Left lung (tissue), 14 donors: ENCODE measurements at places on chromosomes 7 and 10. TPM values are rescaled to one million over a fixed set of nuclear protein-coding genes. Genes with fewer than 3 reads are reported as not detected.
A peak's percentile ranks its signal among the peaks of the same experiment; 100 is the strongest.

The ACTR3C gene
- 24.0 TPM for total RNA-seq

The OR2A25 gene
- total RNA-seq = not detected

The OSBPL3 gene
- total RNA-seq = 21.4 TPM

The GBX1 gene
- total RNA-seq = not detected

The MSMB gene
- total RNA-seq = 17.1 TPM

The ST8SIA6 gene
- total RNA-seq = 7.5 TPM

The CCDC7 gene
- 20.5 TPM for total RNA-seq

The DUS4L gene
- 5.5 TPM for total RNA-seq

The FAM13C gene
- total RNA-seq = 10.3 TPM

The GCK gene
- 0.50 TPM for total RNA-seq

The CALML3 gene
- not detected for total RNA-seq

The SKIDA1 gene
- 1.9 TPM for total RNA-seq

The GPR15LG gene
- not detected for total RNA-seq

The CALCR gene
- not detected for total RNA-seq

GRCh38 chr10:133460208-133460769, 6.5 kb downstream of the SCART1 start:
- peaks cover 8% of the 10 kb centered on the region for H3K27me3 ChIP-seq
- DNase-seq = no peak
- H3K36me3 ChIP-seq = no peaks in the 10 kb centered on the region
- no peak overlapping the region for H3K27ac ChIP-seq
- no peak overlapping the region for H3K4me3 ChIP-seq

GRCh38 chr7:30757342-30757692, 5.4 kb downstream of the INMT start:
- no peaks in the 10 kb centered on the region for H3K36me3 ChIP-seq
- H3K27me3 ChIP-seq = no peaks in the 10 kb centered on the region
- H3K27ac ChIP-seq = no peak overlapping the region
- H3K4me3 ChIP-seq = no peak overlapping the region
- no peak for DNase-seq

GRCh38 chr7:5594616-5595544, 171.2 kb upstream of the TNRC18 start:
- H3K36me3 ChIP-seq = no peaks in the 10 kb centered on the region
- peaks cover 61% of the 10 kb centered on the region for H3K27me3 ChIP-seq
- H3K27ac ChIP-seq = peak overlapping the region; percentile 73
- peak; percentile 44 for DNase-seq
- H3K4me1 ChIP-seq = peaks cover 75% of the 10 kb centered on the region

- no peak for DNase-seq
- H3K27ac ChIP-seq = no peak overlapping the region
- H3K27me3 ChIP-seq = no peaks in the 10 kb centered on the region
- H3K36me3 ChIP-seq = no peaks in the 10 kb centered on the region
- no peaks in the 10 kb centered on the region for H3K4me1 ChIP-seq
Observed at GRCh38 chr10:60573336-60573735, 183.7 kb upstream of the ANK3 start.

- no peak overlapping the region for H3K27ac ChIP-seq
- peaks cover 13% of the 10 kb centered on the region for H3K4me1 ChIP-seq
- H3K36me3 ChIP-seq = no peaks in the 10 kb centered on the region
- no peaks in the 10 kb centered on the region for H3K27me3 ChIP-seq
- DNase-seq = no peak
- no peak overlapping the region for H3K4me3 ChIP-seq
Observed at GRCh38 chr7:81851413-81851812, 81.6 kb upstream of the HGF start.

GRCh38 chr10:24456322-24456721, 247.4 kb downstream of the KIAA1217 start:
- no peaks in the 10 kb centered on the region for H3K4me1 ChIP-seq
- H3K36me3 ChIP-seq = no peaks in the 10 kb centered on the region
- no peak overlapping the region for H3K27ac ChIP-seq
- H3K4me3 ChIP-seq = no peak overlapping the region

DNA sequence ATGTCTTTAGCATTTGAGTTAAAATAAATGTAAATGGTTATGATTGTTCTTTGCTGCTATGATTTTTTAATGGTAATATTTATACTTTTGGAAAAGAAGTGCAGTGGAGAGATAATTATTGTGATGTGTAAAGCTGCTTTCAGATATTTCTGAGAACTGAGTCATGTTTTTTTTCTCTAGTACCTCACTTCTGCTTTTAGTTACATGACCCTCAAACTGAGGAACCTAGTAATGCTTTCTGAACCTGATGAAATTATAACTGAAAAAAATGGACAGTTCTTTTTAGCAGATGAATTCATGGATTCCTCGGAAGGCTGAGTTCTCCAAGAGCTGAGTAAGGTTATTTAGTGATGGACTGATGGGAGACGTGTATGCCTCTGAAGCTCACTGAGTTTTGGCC, 167.8 kb downstream of the CDCA7L start:
- DNase-seq = no peak
- H3K4me1 ChIP-seq = no peaks in the 10 kb centered on the region
- no peak overlapping the region for H3K27ac ChIP-seq
- H3K36me3 ChIP-seq = no peaks in the 10 kb centered on the region
- H3K4me3 ChIP-seq = no peak overlapping the region

- no peak for DNase-seq
- peaks cover 3% of the 10 kb centered on the region for H3K27me3 ChIP-seq
- no peak overlapping the region for H3K27ac ChIP-seq
- no peak overlapping the region for H3K4me3 ChIP-seq
- no peaks in the 10 kb centered on the region for H3K36me3 ChIP-seq
Observed at GRCh38 chr7:38502289-38502688, 128.9 kb downstream of the AMPH start.

- no peaks in the 10 kb centered on the region for H3K36me3 ChIP-seq
- no peaks in the 10 kb centered on the region for H3K27me3 ChIP-seq
- peaks cover 21% of the 10 kb centered on the region for H3K4me1 ChIP-seq
- H3K27ac ChIP-seq = no peak overlapping the region
- no peak for DNase-seq
Observed at GRCh38 chr10:6130848-6131470, 42.1 kb downstream of the RBM17 start.

- H3K27ac ChIP-seq = peak overlapping the region; percentile 19
- H3K27me3 ChIP-seq = no peaks in the 10 kb centered on the region
- H3K4me3 ChIP-seq = no peak overlapping the region
- no peaks in the 10 kb centered on the region for H3K36me3 ChIP-seq
- H3K4me1 ChIP-seq = peaks cover 21% of the 10 kb centered on the region
Observed at GRCh38 chr7:143395187-143396149, 13.2 kb downstream of the EPHA1 start.

DNA sequence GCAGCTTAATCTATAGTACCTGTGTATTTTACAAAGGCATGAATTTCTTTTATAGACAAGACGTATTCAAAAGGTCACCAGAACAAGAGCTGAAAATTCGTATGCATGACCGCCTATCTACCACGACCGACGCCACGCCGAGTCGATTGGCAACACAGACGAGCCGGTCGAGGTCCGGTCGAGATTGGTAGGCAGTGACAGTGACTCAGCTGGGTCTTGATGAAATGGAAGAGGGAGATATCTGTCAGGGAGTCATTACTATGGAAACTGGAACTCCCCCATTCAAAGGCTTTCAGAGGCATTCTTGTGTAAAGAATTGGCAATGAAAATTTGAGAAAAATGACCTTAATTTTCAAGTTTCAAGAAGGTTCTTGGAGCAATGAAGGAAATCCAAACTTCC, 2.1 kb downstream of the ATP5MK start:
- no peaks in the 10 kb centered on the region for H3K27me3 ChIP-seq
- H3K4me3 ChIP-seq = no peak overlapping the region
- peaks cover 51% of the 10 kb centered on the region for H3K4me1 ChIP-seq
- H3K36me3 ChIP-seq = no peaks in the 10 kb centered on the region
- no peak for DNase-seq

- no peak overlapping the region for H3K4me3 ChIP-seq
- H3K4me1 ChIP-seq = peaks cover 34% of the 10 kb centered on the region
- no peak for DNase-seq
- no peaks in the 10 kb centered on the region for H3K36me3 ChIP-seq
Observed at GRCh38 chr7:133255486-133255885, 2.6 kb downstream of the EXOC4 start.

DNA sequence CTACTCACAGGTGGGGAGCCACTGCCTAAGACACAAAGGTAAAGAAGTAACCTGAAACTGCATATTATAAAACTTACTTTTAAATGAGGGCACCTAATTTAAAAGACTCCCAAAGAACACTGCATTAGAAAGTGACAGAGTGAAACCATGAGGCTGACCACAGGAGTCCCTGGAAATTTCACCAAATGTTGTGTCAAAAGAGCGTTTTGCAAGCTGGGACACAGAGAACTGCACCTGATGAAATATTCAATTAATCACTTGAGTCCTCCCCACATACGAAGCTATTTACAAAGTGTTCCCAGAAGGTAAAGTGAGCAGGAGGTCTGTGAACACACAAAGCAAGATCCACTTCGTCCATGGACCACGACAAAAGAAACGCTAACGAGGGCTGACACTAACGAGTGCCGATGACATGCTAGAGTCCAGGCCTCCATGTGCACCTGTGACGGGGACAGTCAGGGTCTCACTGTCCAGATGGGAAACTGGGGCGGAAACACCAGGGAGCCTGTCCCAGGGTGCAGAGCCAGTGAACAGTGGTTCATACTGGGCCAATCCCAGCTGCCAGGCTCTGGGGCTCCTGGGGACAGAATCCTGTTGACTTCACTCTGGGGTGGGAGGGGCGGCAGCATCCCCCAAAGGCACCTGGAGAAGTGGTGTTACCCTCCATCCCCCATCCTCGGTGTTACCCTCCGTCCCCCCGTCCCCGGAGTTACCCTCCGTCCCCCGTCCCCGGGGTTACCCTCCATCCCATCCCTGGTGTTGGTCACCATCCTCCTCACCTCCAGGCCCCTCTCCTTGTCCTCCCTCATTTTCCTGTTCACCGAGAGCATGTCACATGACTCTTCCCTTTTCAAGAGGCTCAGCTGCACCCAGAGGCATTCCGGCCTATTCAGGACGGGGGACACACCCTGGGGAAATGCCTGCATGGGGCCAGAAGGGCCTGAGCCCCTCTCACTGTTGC, 63.4 kb downstream of the DIP2C start:
- H3K27me3 ChIP-seq = no peaks in the 10 kb centered on the region
- H3K4me3 ChIP-seq = no peak overlapping the region
- H3K27ac ChIP-seq = no peak overlapping the region
- no peaks in the 10 kb centered on the region for H3K36me3 ChIP-seq
- peaks cover 12% of the 10 kb centered on the region for H3K4me1 ChIP-seq
- DNase-seq = no peak

GRCh38 chr10:4246881-4247358, 461.9 kb upstream of the KLF6 start:
- no peak for DNase-seq
- H3K27me3 ChIP-seq = no peaks in the 10 kb centered on the region
- no peaks in the 10 kb centered on the region for H3K36me3 ChIP-seq

GRCh38 chr7:147756300-147756699, 834.3 kb upstream of the C7orf33 start:
- no peaks in the 10 kb centered on the region for H3K36me3 ChIP-seq
- H3K27ac ChIP-seq = no peak overlapping the region
- DNase-seq = no peak
- no peaks in the 10 kb centered on the region for H3K4me1 ChIP-seq

GRCh38 chr7:86469680-86470295, 173.9 kb upstream of the GRM3 start:
- peak; percentile 26 for DNase-seq
- H3K27me3 ChIP-seq = no peaks in the 10 kb centered on the region
- H3K36me3 ChIP-seq = no peaks in the 10 kb centered on the region
- H3K4me1 ChIP-seq = no peaks in the 10 kb centered on the region
- no peak overlapping the region for H3K4me3 ChIP-seq
